ENCODE measurements at places on chromosomes 7 and 10. TPM values are rescaled to one million over a fixed set of nuclear protein-coding genes. Genes with fewer than 3 reads are reported as not detected.

The SYT15B gene
- 0.47 TPM for total RNA-seq

DNA sequence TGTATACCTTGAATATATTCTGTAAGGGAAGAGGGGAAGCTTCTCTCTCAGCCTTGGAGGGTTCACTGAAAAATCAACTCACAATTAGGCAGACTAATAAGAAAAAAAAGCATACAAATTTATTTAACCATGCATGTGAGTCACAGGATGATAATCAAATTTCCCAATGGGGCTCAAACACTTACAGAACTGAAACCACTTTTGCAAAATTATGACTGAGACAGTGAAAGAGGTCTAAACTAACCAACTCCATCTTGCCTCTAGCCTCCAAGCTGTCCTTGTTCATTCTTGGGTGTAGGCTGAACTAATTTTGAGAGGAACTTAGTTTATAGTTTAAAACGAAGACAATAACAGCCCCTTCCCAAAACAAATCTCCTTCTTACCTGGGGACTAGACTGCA is 618.3 kb upstream of the AUTS2 start:
- no peak for DNase-seq

- no peak for DNase-seq
Observed at GRCh38 chr10:6115411-6115810, 26.6 kb downstream of the RBM17 start.

The FLNC gene
- total RNA-seq = not detected

DNA sequence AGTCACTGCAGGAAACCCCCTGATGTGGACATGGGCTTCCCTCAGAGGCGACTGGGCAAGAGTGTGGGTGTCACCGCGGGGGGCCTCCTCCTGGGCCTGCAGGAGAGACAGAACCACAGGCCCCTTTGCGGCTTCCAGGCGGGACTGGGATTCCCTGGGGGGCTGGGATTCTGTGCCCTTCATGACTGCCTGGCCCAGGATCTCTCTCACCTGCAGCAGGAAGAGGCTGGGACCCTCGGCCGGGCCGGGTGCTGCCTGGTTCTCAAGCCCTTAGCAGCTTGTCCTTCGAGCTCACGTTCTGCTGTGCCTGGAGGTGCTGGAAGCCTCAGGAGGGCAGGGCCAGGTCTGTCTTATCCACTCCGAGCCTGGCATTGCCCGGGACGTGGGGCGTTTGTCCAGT is 11.8 kb downstream of the SUN1 start:
- DNase-seq = no peak

DNA sequence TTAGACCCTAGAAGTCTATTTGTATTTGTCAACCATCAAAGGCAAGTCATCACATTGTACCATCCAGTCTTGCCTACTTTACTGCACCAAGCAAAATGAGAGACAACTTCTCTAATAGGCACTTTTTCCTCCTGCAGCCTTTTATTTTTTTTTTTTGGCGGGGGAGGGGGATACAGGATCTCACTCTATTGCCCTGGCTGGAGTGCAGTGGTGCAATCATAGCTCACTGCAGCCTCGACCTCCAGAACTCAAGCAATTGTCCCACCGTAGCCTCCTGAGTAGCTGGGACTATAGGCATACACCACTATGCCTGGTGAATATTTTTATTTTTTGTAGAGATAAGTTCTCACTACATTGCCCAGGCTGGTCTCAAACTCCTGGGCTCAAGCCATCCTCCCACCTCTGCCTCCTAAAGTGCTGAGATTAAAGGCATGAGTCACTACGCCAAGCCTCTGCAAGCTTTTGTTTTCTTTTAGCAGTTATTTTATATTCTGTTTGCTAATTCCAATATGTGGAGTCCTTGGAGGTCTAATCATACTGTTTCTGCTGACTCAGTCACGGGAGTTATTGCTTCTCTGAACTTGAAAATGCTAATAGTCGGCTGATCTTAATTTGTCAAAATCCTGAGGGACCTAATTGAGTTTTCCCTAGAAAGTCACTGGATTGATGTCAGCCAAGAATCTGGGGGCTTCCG is 14.2 kb downstream of the KPNA7 start:
- DNase-seq = no peak

The NOLC1 gene
- 78.3 TPM for total RNA-seq

GRCh38 chr7:131087756-131088658 is 239.7 kb upstream of the MKLN1 start:
- no peak for DNase-seq

DNA sequence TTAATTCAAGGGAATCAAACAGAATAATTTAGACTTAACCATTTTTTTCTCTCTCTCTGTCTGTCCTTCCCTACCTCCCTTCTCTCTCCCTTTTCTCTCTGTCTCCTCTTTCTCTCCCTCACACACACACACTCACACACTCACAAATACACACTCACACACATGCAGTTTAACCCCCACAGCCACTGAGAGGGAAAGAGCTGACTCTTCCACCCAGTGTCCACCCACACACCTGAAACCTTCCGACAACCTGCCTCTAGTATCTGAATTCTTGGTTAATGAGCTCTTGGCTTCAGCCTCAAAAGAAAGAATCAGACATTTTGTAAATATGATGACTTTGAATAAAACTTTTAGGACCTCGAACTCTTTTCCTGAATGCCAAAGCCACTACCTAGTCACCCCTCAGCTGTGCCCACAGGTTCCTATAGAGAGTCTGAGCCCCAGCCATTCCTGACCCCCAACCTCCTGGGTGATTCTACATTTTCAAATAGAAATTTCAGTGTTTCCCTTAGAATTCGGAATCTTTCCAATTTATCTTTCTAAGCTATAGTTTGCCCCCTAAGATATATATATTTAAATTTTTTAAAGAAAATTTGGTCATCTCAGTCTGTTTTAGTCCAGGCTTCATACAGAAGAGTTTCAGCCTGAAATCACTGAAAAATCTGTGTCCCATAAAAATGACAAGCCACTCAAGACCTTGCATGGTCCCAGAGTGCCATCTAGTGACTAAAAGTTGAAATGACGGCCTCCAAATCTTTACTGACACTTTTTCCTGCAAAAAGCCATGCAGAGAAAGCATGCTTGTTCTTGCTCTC is 202.8 kb downstream of the IPMK start:
- no peak for DNase-seq

The CHAT gene
- total RNA-seq = not detected

The ARL4A gene
- 11.7 TPM for total RNA-seq

GRCh38 chr10:93067443-93068365 is 6.0 kb upstream of the CYP26A1 start:
- no peak for DNase-seq

GRCh38 chr10:113644185-113645120 is 19.4 kb downstream of the NRAP start:
- DNase-seq = no peak

The NPFFR1 gene
- 0.03 TPM for total RNA-seq

DNA sequence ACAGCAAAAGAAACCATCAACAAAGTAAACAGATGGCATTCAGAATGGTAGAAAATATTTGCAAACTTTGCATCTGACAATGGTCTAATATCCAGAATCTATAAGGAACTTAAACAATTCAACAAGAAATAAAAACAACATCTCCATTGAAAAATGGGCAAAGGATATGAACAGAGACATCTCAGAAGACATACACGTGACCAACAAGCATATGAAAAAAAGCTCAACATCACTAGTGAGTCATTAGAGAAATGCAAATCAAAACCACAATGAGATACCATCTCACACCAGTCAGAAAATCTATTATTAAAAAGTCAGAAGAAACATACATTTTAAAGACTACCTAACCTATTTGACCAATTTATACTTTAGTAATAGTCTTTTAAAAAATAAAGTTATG is 571.3 kb upstream of the NRG3 start:
- no peak for DNase-seq

The CTAGE4 gene
- total RNA-seq = 1.0 TPM

DNA sequence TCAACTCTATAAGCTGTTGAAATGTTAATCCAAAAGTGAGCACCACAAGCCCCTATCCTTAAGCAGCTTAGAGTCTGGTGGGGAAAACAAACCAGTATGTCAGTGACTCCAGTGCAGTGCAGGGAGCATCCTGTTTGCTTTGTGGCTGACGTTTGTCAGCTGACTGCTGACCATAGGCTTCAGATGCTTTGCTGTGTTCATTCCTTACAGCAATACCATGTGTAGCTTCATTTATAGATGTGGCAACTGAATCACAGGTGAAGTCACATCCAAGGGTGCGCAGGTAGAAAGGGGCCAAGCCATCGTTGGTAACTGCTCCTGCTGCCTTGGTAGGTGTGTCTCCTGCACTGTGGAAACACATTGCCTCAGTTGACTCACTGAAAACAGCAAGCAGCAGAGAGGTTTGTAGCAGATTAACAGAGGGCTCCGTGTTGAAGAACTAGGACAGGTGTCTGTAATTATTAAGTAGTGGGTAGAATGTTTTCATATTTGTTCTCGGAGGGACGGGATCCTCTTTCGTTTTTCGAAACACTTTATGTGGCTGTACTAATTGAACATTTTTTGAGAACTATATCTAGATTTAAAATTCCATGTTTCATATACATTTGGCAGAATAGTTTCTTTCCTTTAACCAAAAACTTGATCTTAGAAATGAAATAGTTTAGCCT is 2.0 kb downstream of the INSIG1 start:
- no peak for DNase-seq

GRCh38 chr7:7944619-7945282 is 23.8 kb upstream of the GLCCI1 start:
- peak; percentile 50 for DNase-seq

DNA sequence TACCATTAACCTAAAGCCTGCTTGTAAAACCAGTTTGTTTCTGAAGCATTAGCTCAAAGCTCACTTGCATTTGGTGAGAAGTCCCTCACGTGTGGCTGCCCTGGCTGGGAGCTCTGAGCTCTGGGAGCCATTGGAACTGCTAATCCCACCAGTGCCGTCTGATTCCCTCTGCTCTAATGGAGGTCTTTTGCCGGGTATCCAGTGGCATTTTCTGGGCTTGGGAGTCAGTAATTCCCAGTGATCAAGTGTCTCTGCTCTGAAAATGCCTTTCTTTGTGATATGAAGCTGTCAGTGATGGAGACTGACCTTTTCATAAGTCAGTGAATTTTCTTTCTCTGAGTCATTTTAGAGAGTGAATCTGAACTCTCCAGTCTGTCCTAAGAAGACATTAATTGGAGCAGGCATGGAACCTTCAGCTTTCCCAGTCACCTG is 36.9 kb upstream of the FAM20C start:
- no peak for DNase-seq

The ABCB1 gene
- total RNA-seq = 35.0 TPM

The TAS2R5 gene
- total RNA-seq = 2.6 TPM

DNA sequence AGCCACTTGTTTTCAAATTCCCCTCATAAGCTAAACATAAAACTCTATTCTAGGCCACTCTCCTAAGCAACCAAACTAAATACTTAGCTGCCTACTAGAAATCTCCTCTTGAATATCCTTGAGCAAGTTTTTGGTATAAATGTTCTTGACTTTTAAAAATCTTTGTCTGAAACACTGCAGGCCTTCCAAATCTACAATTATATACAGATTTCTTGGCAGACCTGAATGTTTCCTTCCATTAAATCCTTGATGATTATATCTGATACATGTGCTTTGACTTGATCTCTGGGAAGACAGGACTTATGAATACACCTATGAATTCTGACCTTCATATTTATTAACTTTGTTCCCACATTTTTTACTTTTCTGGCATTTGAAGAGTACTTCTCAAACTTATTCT is 314.5 kb downstream of the CACNA2D1 start:
- no peak for DNase-seq

The UNCX gene
- total RNA-seq = not detected

The MARVELD1 gene
- total RNA-seq = 2.6 TPM

DNA sequence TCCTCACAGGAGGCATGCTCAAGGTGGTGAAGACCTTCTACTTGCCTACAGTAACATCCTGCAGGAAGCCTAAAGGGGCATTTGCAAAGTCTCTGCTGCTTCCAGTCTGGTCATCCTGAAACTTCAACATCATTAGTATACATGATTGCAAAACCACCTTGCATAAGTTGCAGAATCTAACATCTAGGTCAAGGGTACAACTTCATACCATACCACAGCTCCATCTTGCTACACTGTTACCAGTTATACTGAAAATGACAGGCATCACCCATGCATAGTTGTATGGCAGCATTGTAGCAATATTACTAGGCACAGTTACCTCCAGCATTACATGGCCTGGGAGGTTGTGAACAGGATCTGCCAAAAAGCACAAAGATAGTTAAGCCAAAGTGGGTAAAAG is 13.7 kb upstream of the MACROH2A2 start:
- no peak for DNase-seq

The CYP2C19 gene
- not detected for total RNA-seq

DNA sequence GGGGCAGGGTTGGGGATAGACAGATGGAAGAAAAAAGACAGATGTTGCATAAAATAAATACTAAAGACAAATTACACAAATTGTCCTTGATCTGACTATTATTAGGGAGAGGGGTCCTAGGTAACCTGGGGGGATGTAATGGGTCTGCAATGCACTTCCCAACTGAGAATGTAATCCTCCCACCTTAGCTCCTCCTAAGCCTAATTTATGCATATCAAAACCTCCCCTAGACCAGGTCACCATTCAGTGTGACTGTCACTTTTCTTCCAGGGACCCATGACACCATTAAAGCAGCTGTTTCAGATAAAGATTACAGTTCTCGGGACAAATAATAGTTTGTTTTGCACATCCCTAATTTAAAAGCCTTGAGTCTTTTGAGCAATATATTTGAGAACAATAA is 133.9 kb upstream of the FEZF1 start:
- no peak for DNase-seq

- DNase-seq = peak; percentile 51
Observed at GRCh38 chr10:484925-485661, 204.4 kb downstream of the DIP2C start.

DNA sequence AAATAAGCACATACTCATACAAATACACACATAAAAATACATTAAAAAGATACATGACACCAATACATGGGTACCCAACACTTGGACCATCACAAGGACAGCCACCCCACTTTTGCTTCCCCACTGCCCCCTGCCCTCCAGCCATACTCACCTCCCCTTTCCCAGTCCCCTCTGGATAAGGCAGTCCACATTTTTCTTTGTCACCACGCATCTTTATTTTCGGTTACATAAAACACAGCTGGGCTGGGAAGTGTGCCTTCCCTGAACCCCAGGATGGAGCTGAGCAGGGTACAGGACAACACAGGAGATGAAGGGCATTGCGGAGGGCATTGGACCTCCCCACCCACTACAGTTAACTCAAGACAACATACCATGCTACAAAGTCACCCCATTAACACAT is 1.1 kb upstream of the HOXA3 start:
- DNase-seq = no peak

- DNase-seq = no peak
Observed at GRCh38 chr7:38102507-38102906, 75.5 kb upstream of the STARD3NL start.

The SLC16A9 gene
- total RNA-seq = 0.08 TPM

DNA sequence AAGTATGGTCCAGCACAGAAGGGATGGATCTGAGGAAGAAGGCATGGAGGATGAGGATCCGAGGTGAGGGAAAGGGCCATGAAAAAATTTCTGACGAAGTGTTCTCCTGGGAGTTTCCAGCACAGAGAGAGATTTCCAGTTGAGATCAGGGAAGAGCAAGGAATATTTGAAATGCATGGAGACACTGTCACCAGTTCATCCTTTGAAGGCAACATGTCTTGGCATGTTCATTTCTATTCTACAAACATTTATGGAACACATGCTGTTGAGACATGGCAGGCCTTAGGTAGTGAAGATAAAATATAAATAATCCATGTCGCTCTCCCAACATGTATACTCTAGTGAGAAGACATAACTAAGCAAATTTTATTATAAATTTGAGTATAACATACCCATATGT is 234.0 kb upstream of the TCF7L2 start:
- no peak for DNase-seq

The STEAP1 gene
- not detected for total RNA-seq
